Tongue (tissue), 3 donors: ENCODE measurements at places on chromosomes 3 and 15. TPM values are rescaled to one million over a fixed set of nuclear protein-coding genes. Genes with fewer than 3 reads are reported as not detected.

LMCD1 gene
- total RNA-seq = 321 TPM

PLA2G4D gene
- total RNA-seq = not detected

OSBPL10 gene
- total RNA-seq = 40.6 TPM

CCDC80 gene
- total RNA-seq = 79.3 TPM
